Activated naive CD8-positive, alpha-beta T cell treated with anti-CD3 and anti-CD28 coated beads, Interleukin-2, amount 50 U/mL, for 24 hours (primary cell): ENCODE measurements at places on chromosomes 2 and 18.

- peaks cover 6% of the 10 kb centered on the region for H3K4me1 ChIP-seq
- H3K4me3 ChIP-seq: no peak overlapping the region
- peaks cover 12% of the 10 kb centered on the region for H3K27me3 ChIP-seq
These were observed 30.0 kb upstream of the TUBA3D start for GRCh38 chr2:131445896-131446295.

- no peak overlapping the region for H3K27ac ChIP-seq
- DNase-seq: no peak
- no peaks in the 10 kb centered on the region for H3K36me3 ChIP-seq
These were observed 785.0 kb downstream of the CNTNAP5 start for GRCh38 chr2:124810132-124810531.

- H3K4me3 ChIP-seq: no peak overlapping the region
- H3K4me1 ChIP-seq: peaks cover 3% of the 10 kb centered on the region
These were observed 26.8 kb upstream of the ASXL2 start for GRCh38 chr2:25905126-25905525.

GRCh38 chr18:75115514-75115913 lies 93.4 kb downstream of the PTGR3 start:
- H3K36me3 ChIP-seq: no peaks in the 10 kb centered on the region
- no peaks in the 10 kb centered on the region for H3K4me1 ChIP-seq
- no peak overlapping the region for H3K27ac ChIP-seq
- H3K27me3 ChIP-seq: peaks cover 2% of the 10 kb centered on the region

GRCh38 chr18:5729983-5730699 lies 165.2 kb downstream of the TMEM200C start:
- H3K4me1 ChIP-seq: no peaks in the 10 kb centered on the region
- H3K36me3 ChIP-seq: no peaks in the 10 kb centered on the region
- H3K27me3 ChIP-seq: peaks cover 7% of the 10 kb centered on the region
- no peak overlapping the region for H3K4me3 ChIP-seq

DNA sequence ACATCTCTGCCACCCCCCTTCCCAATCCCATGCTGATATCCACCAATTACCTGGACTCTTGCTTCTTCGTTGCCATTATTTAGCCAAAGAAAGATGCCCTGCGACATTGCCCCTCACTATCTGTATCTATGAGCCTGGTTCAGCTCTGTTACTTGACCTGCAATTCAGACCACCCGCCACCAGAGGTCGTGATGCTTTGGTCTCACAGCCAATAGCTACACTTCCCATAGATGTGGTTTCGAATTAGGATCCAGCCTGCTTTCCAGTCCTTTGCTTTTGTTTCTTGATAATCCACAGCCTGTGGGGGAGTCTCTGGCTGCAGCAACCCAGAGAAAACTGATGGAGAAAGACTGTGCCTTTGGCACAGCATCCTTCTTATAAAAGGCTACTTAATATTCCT lies 239.4 kb downstream of the KLHL29 start:
- H3K27me3 ChIP-seq: no peaks in the 10 kb centered on the region
- H3K4me1 ChIP-seq: no peaks in the 10 kb centered on the region
- no peak overlapping the region for H3K4me3 ChIP-seq
